Stimulated activated CD4-positive, alpha-beta T cell treated with anti-CD3 and anti-CD28 coated beads, Interleukin-4, amount 100 ng/mL, for 48 hours (primary cell): ENCODE measurements at places on chromosomes 7 and 10.
A peak's percentile ranks its signal among the peaks of the same experiment; 100 is the strongest.

DNA sequence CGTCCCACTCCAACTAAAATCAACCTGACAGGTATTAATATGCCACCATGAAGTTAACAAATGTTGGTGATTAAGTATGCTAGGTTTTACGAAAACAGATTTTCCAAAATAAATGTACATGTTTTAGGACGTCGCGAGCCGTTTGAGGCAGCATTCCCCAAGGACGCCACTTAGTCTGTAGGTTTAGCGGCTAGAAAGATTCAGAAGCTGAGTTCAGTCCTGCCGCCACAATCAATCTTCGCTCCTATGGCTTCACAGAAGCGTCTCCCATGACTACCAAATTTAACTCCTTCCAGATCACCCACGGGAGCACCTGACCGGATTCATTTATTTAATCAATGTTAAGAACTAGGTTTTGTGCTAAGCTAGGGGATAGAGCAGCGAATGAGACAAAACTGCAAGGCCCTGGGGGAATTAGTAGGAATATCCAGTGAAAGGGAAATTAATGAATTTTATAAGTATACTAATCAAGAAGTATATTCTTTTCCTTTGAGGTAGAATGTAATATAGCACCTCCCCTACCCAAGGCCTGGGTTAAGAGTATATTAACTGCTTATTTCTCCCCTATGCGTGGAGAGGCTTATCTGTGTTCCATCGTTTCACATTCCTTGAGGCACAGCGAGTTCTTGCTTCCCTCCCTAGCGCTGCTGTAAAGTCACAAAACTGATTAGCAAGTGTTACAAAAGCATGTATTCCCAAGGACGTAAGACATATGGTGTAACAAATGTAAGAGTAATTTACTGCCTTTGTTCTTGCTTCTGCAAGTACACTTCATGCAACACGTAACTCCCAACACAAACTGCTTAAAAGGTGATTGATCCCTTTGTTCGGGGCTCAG, 994 bp upstream of the CYP51A1 start:
- no peak for DNase-seq

- no peak for DNase-seq
Observed at GRCh38 chr10:15364001-15364400, 7.1 kb downstream of the FAM171A1 start.

DNA sequence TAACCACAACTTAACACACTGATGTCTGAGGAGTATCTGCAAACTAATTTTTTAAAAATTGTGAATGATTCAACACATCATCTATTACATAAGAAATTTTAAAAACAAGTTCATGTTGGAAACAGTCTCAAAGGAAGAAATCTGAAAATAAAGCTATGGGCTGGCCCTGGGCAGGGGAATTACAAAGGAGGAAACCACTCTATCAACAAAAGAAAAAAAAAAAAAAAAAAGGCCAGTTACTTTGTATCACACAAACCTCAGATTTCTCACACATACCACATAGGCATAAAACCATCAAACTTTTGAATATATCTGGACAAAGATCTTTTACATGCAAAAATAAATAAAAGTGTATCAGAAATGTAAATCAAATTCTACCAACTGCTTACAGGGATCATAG, 20.8 kb downstream of the TIAL1 start:
- no peak for DNase-seq

DNA sequence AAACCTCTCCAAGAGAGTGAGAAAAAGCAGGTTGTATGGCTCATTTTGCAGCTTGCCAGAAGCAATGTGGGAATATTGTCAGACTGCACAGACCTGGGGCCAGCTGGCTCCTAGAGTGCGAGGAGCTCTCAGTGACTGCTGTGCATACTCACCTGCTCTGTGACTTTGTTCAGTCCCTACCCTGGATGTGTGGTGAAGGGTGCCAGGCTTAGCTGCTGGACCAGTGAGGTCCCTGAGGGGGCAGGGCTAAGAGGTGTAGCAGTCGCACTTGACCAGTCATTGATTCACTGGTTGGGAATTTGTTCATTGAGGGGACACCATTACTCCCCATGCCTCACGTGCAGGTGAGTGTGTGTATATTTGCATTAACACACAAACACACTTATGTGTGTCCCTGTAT, 60.1 kb downstream of the IKZF1 start:
- DNase-seq = no peak

DNA sequence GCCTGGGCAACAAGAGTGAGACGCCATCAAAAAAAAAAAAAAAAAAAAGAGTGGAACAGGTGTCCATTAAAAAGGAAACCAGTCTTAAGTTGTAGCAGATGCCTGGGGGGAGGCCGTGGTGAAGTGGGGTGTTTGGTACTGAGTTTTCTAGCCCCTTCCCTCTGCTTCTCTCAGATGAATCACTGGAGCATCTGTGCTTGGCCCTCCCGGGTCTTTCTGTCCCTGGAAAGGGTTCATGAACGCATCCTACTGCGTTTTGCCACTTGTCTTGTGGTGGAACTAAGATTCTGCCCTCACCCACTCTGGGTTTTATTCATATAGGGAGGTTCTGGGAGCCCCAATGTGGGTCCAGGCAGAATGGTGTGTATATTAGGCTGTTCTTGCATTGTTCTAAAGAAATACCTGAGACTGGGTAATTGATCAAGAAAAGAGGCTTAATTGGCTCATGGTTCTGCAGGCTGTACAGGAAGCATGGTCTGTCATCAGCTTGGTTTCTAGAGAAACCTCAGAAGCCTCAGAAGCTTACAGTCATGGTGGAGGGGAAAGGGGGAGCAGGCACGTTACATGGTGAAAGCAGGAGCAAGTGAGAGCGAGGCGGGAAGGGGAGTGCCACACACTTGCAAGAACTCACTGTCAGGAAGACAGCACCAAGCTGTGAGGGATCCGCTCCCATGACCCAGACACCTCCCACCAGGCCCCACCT, 63.5 kb downstream of the CAMK1D start:
- peak; percentile 22 for DNase-seq

DNA sequence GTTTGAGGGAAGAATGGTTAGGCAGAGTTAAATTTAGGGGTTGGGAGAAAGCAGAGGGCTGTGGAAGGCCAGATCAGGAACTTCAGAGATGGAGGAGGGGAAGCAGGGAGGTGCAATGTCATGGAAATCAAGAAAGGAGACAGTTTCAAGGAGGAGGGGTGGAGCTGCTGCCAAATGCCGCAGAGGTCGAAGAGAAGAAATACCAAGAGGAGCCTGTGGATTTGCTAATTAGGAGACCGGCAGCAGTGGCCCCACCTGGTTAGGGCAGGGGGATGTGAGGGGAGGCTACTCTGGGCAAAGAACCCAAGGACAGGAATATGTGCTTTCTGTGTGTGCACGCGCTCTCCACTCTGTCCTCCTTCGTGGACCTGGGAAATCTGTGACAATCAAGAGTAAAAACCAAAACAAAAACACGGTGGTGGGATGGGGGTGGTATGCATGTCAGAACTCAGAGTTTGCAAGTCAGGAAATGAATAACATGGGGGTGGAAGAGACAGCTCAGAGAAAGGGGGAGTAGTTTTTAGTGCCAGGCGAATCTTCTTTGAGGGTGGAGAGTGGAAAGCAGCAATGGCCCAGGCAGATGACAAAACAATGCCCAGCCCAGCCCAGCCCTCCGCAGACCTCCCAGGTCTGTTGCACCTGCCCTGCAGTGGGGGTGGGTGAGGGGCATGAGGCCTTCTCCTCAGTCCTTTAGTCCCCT, 102.9 kb upstream of the PAX2 start:
- no peak for DNase-seq

DNA sequence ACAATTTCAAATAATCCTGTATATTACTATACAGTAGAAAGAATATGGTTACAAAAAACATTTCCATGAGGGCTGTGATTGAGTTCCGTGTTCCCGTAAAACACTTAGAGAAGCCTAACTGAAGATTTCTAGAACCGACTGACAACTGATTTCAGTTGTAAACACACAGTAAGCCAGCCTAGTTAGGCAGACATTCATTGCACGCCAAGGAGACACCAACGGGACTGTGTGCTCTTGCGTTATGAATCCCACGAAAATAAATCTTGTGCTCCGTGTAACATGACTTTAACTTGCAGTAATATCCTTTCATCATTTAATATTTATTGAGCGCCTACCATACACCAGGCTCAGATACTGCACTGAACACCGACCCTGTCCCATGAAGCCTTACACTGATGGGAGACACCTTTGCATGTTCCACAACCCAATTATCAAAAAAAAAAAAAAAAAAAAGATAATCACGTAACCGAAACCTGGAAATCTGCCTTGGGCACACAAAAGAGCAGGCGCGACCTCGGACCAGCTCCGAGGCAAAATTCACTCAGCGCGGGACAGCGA, 420 bp upstream of the KLHL7 start:
- DNase-seq = no peak

DNA sequence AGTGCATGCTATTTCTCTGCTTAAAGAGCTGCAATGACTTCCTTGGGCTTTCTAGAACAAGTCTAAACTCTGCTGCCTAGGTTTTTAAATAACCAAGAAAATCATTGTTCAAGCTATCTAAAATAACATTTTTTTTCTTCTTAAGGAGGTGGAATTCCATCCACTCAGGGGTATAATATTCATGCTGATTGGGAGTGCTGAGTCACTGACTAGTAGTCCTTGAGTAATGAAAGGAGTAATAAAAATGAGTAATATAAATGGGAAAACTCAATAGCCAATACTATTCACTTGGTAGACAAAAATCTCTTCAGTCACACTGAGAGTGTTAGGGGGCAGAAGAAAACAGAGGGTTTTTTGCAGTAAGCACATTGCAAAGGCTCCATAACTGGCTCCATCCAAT, 72.0 kb downstream of the GFRA1 start:
- no peak for DNase-seq

GRCh38 chr7:157650131-157650631, 313.4 kb downstream of the DNAJB6 start:
- DNase-seq = no peak

DNA sequence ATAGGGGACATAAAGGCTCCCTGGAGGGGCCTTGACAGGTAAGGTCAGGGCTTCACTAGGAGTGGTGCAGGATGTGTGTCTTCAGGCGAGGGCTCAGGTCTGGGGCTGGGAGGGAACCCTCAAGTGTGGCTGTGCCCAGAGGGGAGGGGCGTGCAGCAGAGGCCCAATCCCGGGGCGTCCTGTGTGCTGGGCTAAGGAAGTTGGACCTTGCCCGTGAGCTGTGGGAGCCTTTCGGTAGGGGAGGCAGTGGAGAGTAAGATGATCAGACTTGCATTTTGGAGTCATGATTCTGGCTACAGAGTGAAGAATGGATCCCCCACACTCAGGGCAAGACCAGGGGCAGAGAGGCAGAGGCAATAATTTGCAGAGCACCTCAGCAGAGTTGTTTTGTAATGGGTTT, 145.4 kb downstream of the BUB3 start:
- no peak for DNase-seq
